Stimulated activated CD8-positive, alpha-beta memory T cell treated with anti-CD3 and anti-CD28 coated beads, Interleukin-4, amount 100 ng/mL, for 48 hours (primary cell): ENCODE measurements at places on chromosomes 3 and 15.

GRCh38 chr15:69475769-69476358 lies 23.2 kb downstream of the RPLP1 start:
- DNase-seq = peak; percentile 89

GRCh38 chr3:42675909-42676308 lies 9.4 kb upstream of the KLHL40 start:
- DNase-seq = no peak

DNA sequence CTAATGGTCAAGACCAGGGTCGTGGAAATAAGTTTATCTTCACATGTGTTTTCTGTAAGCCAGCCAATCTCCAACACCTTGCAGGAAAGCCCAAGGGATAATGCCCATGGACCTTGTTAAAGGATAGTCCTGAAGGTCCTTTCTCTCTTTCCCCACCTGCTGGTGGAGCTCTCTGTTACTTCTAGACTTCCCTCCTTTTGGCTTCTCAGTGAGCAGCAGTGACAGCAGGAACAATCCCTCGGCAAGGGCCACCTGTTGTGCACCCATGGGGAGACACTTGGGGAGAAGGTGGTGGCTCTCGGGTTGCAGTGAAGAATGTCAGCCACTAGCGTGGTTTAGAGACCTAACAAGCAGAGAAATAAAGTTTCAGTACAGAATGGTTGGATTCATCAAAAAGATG lies 84.0 kb upstream of the OSBPL11 start:
- DNase-seq = no peak

GRCh38 chr15:47961401-47962090 lies 159.2 kb upstream of the SLC24A5 start:
- no peak for DNase-seq

GRCh38 chr3:67540198-67540894 lies 114.1 kb downstream of the SUCLG2 start:
- DNase-seq = no peak

DNA sequence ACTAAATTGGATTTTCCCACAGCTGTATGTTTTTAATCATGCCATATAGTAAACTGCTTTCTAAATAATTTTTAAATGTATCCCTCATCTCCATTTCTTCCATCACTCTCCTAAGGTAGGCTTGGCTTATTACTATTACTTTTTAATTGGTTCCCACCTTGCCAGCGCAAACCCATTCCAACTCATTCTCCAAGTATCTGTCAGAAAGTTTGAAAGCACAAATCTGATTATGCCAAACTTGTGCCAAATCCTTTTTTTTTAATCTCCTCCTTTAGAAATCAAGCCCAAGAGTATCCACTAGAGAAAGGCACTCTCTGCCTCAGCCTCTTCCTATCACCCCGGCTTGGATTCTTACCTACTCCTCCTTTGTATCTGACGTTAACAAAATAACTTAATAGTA lies 784.5 kb downstream of the TBL1XR1 start:
- DNase-seq = no peak

GRCh38 chr15:74345051-74345450 lies 22.4 kb downstream of the CYP11A1 start:
- peak; percentile 60 for DNase-seq

GRCh38 chr3:155070932-155071387 lies 9.2 kb upstream of the MME start:
- DNase-seq = no peak

DNA sequence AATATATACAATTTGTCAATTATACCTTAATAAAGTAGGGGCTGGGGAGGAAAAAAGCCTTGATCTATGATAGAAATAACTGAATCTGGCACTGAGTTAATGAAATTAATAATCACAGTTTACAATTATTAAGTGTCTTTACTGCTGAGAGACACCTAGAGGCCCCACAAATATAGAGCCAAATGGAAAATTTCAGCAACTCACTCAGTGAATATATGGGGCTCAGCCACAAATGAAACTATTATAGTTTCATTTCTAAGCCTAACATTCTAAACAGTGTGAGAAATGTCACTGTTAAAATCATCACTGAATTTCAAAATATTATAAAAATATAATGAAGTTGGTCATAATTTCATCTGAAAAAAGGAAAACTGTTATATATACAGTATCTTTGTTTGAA lies 40.3 kb downstream of the GNB4 start:
- no peak for DNase-seq

GRCh38 chr3:14411166-14411526 lies 8.7 kb downstream of the SLC6A6 start:
- no peak for DNase-seq

DNA sequence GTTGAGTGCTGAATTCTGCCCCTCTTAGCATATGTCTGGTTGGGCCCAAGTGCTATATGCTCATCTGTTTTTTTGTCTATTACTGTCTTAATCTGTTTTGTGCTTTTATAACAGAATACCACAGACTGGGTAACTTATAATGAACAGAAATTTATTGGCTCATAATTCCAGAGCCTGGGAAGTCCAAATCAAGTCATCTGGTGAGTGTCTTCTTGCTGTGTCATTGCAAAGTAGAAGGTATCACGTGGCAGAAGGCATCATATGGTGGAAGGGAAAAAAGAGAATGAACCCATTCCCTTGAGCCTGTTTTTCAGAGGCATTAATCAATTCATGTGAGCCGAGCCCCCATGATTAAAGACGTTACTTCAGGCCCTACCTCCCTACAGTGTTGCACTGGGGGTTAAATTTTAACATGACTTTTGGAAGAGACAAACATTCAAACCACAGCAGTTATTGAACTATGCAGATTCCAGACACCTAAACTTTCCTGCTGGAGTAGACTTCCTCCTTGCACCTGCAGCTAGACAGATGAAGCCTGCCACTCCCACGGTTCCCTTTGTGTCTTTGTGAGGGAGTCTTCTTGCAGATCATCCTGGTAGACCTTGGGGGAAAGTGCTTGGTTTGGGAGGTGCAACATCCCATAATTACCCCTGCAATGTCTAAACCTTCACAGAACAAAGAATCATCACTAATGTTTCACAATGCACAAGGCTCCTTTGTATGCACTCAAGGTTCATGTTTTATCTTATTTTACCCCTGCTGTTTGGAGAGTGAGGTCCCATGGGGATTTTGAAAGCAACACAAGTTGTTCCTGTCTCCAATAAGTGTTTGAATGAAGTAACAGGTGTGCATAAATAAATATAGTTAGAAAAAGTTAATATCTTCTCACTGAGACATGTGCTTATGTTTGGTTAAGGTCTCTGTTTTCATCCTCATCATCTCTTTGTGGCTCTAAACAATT lies 64.7 kb upstream of the XCR1 start:
- no peak for DNase-seq

- DNase-seq = no peak
These were observed 1010.8 kb downstream of the FHIT start for GRCh38 chr3:60240492-60240891.

GRCh38 chr3:156847752-156848448 lies 21.7 kb downstream of the LEKR1 start:
- no peak for DNase-seq

DNA sequence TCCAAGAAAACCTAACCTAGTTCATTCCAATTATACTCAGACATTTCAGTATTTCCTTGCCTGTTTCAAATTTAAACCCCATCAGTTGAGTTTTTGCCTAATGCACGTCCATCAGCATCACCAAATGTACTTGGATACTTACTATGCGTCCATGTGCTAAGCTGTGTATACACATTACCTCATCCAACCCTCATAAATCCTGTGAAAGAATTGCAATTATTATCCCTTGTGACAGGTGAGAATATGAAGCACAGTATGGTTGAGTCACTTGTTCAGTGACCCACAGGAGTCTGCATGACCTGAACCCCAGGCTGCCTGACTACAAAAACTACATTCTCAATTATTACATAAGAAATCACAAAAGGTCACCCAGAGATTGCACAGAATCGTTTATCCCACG lies 2.5 kb downstream of the OR5K2 start:
- no peak for DNase-seq

DNA sequence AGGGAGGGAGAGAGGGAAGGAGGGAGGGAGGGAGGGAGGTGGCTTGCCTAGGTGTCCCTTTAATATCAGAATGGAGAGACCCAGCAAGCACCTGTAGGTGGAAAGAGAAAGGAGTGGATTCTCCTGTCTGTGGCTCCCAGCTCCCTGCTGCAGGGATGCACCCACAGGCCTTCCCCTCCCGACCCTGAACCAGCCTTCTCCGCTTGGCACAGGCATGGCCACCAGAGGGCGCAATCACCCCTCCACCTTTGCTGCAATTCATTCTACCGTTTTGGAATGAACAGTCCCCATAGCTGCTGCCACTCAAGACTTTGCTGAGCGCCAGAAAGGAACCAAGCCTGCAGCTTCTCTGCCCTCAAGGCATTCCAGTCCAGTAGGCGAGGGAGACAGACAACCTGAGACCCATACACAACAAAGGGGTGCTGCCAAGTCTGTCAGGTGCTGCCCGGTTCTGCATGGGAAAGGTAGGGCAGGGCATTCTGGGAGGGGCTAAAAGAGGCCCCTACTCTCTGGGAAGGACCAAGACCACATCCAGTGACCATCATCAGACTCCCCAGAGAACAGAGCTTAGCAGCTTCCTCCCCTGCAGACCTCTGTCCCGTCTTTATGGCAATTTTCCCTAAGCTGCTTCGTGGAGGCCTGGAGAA lies 4.9 kb downstream of the TLR9 start:
- DNase-seq = peak; percentile 97

GRCh38 chr3:71495708-71496472 lies 87.6 kb downstream of the FOXP1 start:
- peak; percentile 53 for DNase-seq

GRCh38 chr3:23566499-23566898 lies 239.3 kb upstream of the UBE2E1 start:
- no peak for DNase-seq

- DNase-seq = no peak
These were observed 1.8 kb downstream of the CXCR6 start for GRCh38 chr3:45944830-45945620.

GRCh38 chr15:25803541-25803940 lies 59.6 kb downstream of the ATP10A start:
- DNase-seq = no peak

- no peak for DNase-seq
These were observed 1083.9 kb downstream of the DIPK2A start for GRCh38 chr3:145055375-145056076.

DNA sequence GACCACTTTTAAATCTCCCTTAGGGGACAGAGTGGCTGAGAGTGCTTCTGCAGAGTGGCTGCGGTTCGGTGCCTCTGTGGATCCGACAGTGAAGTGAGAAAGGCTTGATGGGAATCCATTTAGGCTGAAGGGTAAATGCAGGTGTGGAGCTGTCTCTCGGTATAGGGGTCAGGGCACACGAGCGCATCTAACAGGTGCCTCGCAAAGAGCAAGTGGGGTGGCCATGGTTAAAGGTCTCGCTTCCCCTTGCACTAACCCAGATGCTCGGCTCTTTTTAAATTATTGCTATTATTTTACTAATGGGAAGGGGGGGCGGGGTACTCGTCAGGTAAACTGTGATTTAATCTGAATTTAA lies 598 bp upstream of the GJD2 start:
- DNase-seq = no peak

GRCh38 chr3:101009386-101009785 lies 16.2 kb upstream of the ABI3BP start:
- DNase-seq = no peak

- DNase-seq = no peak
These were observed 154.5 kb upstream of the SATB1 start for GRCh38 chr3:18579661-18580060.

- DNase-seq = no peak
These were observed 20.1 kb upstream of the IGF1R start for GRCh38 chr15:98628216-98628615.

GRCh38 chr3:29427266-29428103 lies 146.6 kb downstream of the RBMS3 start:
- no peak for DNase-seq

DNA sequence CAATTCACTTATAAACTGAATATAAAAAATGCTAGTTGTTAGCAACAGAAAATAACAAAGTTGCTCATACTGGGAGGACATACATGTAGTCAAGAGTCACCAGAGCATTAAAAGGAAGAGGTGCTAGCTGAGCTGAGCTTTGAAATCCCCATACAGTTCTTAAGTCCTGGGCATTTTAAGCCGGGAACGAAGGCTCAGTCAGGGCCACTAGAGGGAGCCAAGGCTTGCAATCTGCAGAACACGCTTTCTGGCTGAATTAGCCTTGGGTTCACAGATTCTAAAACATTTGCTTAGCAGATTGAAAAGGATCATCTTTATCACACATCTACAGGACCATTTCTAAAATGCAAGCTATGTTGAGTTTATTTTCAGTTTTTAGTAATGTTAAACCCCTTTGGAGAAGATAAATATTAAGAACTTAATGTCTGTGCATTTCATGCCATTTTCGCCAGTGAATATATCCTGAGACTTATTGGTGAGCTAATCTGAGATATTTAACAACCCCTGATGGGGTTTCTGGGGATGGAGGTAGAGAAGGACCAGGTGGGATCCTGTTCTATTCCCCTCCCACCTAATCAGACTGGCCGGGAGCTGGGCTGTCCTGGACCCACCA lies 26.3 kb upstream of the MNS1 start:
- DNase-seq = peak; percentile 71

DNA sequence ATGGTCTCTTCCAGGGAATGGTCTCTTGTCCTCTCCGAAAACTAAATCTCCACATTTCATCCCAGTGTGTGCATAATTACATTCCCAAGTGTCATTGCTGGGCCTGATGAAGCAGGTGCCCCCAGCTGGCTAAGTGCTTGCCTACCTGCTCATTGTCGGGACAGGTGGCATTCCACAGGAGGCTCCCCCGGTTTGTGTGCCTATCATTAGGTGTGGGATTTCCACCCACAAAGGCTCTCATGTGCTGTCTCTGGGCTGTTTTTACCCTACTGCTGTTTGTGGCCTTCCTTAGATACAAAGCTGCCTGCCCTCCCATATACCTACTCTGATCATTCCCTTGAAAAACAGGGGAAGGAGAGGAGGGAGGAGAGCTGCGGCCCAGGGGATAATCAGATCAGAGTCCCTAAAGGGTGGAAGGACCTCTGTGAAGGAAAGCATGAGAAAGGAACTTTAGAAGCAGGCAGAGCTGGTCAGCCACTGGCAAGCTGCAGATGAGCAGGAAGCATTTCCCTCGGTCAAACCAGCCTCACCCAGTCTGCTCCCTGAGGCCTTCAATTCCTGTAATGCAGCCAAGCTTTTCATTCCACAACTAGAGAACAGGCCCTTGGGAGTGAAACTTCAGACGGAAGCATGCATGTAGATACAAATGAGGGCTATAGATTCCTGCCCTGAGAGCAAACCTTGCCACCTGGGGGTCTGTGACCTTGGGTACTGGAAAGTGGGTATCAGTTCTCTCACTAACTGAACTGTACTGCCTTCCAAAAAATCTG lies 60.7 kb upstream of the HEG1 start:
- DNase-seq = no peak

- no peak for DNase-seq
These were observed 75.1 kb downstream of the VGLL4 start for GRCh38 chr3:11568503-11569155.

DNA sequence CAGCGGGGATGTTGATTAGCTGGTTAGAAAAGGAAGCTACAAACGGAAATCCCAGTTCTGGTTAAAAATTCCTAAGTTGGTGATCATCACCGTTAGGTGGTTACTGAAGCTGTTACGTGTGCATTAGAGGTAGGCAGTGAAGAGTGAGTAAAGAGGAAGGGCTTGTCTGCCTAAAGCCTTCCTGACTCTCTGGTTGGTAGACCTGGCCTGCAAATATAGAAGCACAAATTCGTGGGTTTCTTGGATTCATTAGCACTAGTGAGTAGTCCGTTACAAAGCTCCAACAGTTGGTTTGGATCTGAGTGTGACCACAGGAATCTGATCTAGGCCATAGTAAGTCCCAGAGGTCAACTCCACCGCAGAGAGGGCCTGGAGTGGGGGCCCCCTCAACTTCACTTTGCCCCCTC lies 174.0 kb upstream of the TP63 start:
- no peak for DNase-seq
